NCI-H1092 (cell line): ENCODE measurements at places on chromosomes 5 and 9.

- no peak for DNase-seq
These were observed 457.9 kb downstream of the ENC1 start for GRCh38 chr5:74182603-74183002.

GRCh38 chr5:116428966-116429365 lies 145.7 kb downstream of the SEMA6A start:
- no peak for DNase-seq

DNA sequence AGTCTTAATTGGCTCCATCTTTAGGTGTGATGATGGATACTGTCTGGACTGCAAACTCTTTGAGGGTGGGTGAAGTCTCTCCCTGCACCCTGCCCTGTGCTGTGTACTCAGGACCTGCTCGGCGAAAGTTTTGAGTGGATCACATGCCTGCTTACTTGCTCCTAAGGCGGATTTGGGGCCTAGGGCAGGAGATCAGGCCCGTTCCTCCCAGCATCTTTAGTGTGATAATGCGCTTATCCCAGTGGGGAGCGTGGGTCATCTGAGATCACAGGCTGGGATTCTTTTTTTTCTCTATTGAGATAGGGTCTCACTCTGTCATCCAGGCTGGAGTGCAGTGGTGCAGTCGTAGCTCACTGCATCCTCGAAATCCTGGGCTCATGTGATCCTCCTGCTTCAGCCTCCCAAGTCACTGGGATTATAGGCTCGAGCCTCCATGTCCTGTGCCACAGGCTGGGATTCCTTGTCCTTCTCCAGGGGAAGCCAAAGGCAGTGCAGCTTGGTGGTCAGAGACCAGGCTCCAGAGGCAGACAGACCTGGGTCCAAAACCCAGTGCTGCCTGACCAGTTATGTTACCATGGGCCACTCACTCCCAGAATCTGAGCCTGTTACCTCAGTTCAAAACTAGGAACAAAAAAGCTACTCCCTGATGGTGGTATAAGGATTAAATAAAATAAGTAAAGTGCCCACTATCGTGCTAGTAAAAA lies 59.7 kb downstream of the ZNF618 start:
- DNase-seq, result no peak

DNA sequence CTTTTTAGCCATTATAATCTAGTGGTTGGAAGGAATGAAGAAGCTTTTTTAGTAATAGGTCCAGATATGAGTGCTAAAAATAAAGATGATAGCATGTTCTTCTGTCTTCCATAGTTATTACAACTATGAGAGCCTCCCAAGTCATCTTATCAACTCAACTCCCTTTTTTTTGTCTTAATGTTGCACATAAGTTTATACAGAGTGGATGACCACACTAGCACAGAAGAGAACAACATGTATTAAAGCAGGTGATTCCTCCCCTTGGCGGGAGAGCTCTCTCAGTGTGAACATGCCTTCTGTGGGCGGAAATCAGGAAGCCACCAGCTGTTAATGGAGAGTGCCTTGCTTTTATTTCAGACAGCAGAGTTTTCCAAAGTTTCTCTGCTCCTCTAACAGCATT lies 40.1 kb upstream of the STX17 start:
- no peak for DNase-seq

- no peak for DNase-seq
These were observed 11.9 kb downstream of the EHMT1 start for GRCh38 chr9:137630679-137631078.

GRCh38 chr5:142131394-142131793 lies 22.8 kb downstream of the NDFIP1 start:
- DNase-seq, result no peak

DNA sequence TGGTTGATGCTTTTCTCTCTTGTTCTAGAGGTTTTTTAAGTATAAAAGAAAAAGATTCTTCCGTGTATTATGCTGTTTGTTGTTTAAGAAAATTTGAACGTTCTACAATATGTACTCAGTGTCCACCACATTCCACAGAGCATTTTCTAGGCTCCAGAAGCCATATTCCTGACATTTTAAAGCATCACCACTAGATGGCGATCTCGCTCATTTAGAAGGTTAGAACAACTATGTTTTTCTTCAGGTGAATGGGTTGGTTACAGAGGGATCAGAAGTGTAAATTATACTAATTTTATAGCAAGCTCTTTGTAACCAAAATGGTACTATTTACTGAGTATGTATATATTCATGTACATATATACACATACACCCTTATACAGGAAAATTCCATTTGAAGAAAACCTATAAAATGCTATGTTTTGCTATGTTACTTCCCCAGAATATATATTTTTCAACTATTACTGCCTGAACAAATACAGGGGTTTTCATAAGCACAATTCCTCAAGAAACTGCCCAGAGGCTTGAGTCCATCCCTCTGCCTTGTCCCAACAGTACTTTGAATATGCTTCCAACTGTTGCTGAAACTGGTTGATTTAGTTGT lies 284.3 kb downstream of the CCDC171 start:
- peak; percentile 27 for DNase-seq

DNA sequence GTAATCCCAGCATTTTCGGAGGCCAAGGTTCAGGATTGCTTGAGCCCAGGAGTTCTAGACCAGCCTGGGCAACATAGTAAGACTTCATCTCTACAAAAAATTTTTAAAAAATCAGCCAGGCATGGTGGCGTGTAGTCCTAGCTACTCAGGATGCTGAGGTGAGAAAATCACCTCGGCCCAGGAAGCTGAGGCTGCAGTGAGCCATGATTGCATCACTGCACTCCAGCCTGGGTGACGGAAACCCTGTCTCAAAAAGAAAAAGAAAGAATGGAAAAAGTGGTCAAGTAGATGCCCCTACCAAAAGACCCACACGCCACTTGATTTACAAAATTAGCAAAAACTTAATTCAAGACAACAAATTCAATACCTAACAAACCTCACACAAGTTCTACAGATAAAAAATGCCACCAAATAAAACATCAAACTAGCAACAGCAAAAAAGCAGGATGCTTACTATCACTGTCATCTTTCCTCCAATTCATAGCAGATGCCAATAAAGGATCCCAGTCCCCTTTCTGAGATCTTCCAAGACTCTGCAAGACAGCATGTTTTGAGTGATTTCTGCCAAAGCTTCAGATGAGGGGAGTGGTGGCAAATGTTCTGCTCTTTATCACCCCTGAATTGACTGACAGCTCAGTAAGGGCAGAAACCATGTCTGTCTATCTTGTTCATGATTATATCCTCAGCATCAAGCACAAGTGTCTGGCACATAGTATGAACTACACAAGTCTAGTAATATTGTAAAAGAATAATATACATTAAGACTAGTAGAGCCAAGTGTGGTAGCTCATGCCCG lies 34.2 kb upstream of the TESK1 start:
- DNase-seq, result no peak

DNA sequence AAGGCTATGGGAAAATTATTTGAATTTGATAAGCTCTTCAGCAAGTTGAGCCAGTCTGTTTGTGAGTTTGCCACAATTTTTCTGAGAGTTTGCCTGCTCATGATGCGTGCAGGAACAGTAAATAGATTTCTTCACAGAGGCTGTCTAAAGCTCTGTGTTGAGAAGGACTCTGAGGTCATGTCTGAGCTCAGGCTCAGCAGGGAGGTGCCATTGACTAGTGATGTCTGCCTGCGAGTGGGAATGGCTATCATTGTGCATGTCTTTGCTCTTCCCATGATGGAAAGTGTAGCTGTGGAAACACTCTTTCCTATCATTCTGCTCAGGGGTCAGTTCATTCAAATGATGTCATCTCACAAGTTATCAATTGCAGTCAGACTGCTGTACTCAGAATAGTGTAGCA lies 142.8 kb downstream of the RASEF start:
- DNase-seq, result no peak

GRCh38 chr5:1352231-1353219 lies 7.6 kb upstream of the CLPTM1L start:
- no peak for DNase-seq

DNA sequence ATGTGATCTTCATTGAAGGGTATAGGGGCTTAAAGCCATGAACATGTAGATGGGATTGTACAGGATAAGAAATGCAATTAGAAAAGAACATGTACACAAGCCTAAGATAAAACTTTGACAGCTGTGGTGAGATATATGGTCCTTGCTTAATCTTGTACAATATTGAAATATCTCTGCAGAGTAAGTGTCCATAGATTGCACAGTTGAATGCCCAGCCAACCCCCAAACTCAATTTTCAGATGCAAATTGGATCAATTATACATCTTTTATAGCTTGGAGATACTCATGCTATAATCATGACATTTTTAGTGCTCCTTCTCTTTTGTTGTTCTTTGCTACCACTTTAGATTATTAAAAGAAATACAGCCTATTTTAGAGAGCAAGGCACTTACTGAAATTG lies 59.5 kb upstream of the CHSY3 start:
- DNase-seq, result no peak

GRCh38 chr5:179143446-179143845 lies 83.3 kb downstream of the ZNF354C start:
- DNase-seq, result no peak

DNA sequence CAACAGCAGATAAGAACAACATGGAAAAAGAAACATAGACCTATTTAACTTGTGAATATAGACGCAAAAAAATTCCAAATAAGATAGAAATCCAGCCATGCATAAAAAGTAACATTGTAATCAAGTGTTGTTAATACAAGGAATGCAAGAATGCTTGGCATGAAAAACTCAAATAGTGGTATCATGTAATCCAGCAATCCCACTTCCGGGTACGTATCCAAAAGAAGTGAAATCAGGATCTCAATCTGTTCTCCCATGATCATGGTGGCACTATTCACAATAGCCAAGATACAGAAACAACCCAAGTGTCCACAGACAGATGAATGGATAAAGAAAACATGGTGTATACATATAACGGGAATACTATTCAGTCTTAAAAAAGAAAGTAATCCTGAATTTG lies 437.4 kb downstream of the ARHGEF28 start:
- no peak for DNase-seq

DNA sequence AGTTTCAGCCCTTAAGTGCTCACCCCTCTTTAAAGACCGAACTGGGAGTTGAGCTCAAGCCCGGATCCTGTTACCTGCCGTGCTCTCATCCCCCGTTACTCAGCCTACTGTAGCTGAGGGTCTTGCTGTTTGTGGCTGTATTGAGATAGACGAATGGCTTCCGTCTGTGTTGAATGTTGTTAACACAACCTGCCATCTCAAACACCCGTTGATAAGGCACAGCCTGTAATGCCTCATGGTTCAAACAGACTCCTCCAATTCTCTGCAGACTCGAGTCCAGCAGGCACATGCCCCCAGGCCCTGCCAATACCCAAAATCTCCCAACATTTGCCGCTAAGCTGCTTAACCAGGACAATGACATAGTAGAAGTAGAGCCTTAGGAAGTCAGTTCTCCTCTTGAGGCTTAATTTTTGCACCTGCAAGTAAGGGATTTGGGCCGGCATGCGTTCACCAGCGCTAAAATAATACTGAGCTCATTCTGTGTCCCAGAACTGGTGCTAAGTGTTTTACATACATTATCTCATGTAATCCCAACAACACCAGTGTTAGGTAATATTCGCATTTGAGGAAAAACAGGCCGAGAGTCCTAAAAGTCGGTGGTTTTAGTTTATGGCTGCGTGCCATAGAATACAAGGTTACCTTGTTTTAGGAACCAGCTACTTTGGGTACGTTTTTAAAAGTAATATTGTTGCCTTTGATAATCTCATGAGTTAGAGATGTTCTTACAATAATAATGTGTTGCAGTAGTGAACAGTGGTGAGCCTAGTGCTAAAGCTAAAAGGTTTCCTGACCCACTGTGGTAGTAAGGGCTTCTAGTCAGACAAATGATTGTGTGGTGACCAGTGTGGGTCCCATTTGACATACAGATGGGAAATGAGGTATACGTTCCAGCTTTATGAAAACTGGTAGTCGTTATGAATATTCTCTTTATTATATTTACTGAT lies 1.5 kb upstream of the RFX3 start:
- no peak for DNase-seq

DNA sequence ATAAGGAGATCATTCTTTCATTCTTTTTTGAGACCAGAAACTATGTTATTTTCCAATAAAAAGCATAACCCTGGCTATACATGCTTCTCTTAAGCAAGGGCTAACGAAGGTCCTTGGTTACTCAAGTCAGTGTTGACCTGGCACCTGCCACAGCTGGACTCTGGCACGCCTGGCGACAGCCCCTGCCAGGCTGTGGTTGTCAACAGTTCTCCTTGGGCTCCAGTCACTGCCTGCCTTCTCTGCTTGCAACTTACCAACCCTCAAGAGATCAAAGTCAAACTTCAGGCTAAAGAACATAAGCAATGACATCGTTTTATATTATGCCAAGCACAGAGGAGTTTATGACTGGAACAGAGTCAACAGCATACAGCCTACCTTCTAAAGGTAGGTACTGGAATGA lies 61.4 kb upstream of the TBC1D9B start:
- no peak for DNase-seq

DNA sequence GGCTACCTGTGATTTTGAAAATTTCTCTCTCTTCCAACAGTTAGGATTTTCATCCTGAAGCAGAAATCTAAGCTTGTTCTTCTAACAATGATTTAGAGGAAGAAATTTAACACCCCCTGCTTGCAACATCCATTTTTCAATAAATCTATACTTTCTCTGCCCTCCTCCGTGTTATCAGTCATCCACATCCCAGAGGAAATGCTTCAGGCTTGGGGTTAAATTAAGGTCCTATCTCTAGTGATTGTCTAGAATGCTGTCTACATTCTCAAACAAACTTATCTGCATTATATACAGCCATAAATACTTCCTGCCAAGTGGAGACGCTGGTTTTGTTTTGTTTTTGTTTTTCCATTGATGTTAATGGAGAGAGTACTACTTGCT lies 371.0 kb downstream of the CSNK1G3 start:
- DNase-seq, result no peak

DNA sequence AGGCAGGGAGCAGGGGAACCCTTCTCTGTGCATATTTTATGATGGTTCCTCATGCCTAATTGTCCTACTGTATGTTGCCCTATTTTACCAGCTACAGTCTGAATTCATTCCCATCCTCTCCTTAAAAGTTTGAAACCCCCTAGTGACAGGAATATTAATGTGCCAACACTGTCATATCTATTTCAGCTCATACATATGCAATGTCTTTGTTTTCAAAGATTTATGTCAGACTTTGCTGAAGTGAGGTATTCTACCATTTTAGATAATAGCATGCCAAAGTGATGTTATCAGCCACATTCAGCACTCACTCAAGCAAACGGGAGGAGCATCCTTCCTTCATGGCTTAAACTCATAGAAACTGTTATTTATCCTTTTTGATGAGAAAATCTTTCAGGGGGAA lies 696.5 kb downstream of the NR2F1-AS1 start:
- no peak for DNase-seq

GRCh38 chr5:36839489-36840476 lies 36.8 kb upstream of the NIPBL start:
- DNase-seq, result no peak

DNA sequence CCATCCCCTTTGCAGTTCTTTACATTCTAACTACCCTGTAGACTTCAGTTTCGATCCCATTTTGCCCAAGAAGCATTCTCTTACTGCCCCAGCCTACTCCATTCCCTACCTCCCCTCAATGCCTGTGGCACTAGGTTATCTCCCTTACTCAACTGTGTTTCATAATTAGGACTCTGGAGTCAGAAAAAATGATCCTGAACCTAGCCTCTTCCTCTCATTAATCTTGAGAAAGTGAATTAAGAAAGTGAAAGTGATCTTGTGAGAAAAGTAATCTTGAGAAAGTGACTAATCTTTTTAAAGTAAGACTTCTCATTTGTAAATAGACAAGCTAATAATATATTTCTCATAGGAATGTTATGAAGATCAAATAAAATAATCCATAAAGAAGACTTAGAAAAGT lies 444.0 kb upstream of the TRPC7 start:
- DNase-seq, result no peak
